Aorta (tissue), 5 donors: ENCODE measurements at places on chromosomes 1 and 21. TPM values are rescaled to one million over a fixed set of nuclear protein-coding genes. Genes with fewer than 3 reads are reported as not detected.

LCA5L gene
- 1.8 TPM for total RNA-seq

NR5A2 gene
- 2.0 TPM for total RNA-seq

DNA sequence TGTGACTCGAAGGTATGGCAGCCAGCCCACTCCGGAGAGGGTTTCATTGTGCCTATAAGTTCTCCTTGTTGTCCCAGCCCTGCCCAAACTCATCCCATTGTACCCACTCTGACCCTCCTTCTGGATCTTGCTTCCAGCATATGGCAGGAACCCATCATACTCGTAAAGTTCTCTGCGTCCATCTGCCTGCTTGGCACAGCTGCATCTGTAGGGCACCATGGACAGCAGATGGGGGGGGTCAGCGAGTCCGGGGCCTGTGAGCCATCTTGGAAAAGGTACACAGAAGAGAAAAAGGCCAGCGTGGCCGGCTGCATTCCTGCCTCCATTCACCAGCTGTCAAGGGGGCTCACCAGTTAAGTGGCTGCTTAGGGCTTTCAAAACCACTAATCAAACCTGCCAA, 94.9 kb upstream of the IGSF21 start:
- no peak for DNase-seq

GRCh38 chr1:92461364-92462097, 25.2 kb downstream of the GFI1 start:
- DNase-seq: no peak

- DNase-seq: peak; percentile 82
Observed at GRCh38 chr1:92755541-92756461, 29.1 kb downstream of the EVI5 start.

GRCh38 chr1:211722277-211723175, 47.1 kb upstream of the NEK2 start:
- no peak for DNase-seq

DNA sequence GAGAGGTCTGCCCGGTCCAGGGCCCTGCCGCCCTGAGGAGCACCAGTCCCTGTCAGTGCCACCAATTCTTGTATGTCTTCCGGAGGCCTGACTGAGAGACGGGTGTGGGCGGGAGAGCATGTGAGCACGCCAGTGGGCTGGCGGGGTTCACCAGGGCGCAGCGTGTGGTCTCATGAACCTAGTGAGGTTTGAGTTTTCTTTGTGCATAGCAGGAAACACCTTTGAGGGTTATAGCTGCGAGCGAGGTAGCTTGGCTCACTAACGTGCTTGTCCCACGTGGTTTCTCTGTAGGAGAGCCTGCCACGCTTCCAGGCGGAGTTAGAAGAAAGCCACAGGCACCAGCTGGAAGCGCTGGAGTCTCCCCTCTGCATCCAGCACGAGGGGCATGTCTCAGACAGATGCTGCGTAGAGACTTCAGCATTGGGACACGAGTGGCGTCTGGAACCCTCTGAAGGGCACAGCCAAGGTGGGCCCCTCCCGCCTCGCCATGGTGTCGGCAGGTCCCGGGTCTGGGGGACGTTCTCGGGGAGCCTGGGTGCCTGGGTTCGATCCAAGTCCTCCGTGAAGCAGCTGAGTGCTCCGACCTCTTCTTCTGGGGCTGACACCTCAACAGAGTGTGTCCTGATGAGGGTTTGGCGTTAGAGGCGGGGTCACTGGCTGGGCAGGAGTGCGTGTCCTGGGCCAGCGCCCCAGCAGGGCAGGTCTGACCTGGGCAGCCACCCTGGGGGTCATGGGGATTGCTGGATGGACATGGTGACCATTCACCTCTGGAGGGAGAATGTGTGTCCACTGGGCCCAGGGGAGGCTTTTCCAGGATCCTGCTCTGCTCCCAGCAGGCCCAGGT, 31.4 kb downstream of the PCNT start:
- DNase-seq: no peak

DNA sequence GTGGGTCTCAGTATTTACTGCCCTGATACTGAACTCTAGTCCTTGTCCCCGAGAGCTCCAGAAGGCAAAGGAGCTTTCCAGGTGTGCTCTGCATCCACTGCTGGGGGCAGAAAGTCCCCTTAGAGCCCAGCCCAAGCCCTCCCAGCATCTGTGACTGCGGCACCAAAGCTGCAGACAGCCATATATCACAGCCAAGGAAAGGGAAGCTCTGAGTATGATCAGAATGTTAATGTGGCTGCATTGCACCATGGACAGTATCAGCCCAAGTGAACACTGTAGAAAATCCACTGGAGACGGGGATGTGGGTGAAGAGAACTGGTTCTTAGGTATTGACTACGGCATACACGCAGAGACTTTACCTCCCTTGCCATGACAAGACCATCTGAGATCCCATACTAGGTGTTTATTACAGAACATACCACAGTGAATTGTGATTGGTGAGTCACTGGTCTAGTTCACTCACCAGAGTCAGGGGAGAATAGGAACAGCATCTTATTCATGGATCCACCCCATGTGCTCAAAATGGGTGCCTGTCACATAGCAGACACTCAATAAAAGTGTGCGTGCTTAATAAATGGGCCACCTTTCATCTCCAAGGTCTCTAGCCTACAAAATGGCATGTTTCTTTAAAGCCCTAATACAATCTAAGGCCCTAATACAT, 170.3 kb downstream of the HHIPL2 start:
- DNase-seq: no peak

RIPPLY3 gene
- total RNA-seq: not detected

KRTAP12-4 gene
- total RNA-seq: not detected

GRCh38 chr1:192951691-192952460, 107.3 kb downstream of the UCHL5 start:
- DNase-seq: no peak

DNA sequence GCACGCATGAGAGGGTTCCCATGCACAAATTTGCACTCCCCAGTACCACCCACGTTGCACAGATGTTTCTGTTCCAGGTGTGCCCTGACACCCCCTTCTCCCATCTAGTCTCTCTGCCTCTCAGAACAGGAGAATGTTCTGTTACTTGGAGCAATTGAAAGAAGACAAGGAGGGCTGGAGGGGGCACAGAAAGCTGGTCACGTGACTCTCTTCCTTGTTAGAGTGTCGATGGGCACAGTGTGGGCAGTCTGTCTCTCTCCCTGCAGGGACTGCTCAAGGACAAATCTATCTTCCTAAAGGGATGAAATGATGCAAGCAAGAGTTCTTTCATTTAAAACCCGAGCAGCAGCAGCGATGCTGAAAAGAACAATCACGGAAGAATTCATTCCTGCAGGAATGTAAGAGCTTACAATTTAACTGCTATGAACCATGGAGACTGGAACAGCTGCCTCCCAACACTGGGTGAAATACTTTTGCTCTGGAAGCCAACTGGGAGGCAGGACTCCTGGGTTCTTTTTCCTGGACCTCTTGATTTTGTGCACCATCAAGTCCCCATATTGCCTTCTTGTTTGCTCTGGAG, 7.3 kb upstream of the KCNA10 start:
- DNase-seq: no peak

WDR64 gene
- not detected for total RNA-seq

GRCh38 chr1:21894034-21894881, 42.9 kb downstream of the HSPG2 start:
- DNase-seq: no peak

GLIS1 gene
- total RNA-seq: 0.81 TPM

CAMK2N1 gene
- 11.5 TPM for total RNA-seq

DNA sequence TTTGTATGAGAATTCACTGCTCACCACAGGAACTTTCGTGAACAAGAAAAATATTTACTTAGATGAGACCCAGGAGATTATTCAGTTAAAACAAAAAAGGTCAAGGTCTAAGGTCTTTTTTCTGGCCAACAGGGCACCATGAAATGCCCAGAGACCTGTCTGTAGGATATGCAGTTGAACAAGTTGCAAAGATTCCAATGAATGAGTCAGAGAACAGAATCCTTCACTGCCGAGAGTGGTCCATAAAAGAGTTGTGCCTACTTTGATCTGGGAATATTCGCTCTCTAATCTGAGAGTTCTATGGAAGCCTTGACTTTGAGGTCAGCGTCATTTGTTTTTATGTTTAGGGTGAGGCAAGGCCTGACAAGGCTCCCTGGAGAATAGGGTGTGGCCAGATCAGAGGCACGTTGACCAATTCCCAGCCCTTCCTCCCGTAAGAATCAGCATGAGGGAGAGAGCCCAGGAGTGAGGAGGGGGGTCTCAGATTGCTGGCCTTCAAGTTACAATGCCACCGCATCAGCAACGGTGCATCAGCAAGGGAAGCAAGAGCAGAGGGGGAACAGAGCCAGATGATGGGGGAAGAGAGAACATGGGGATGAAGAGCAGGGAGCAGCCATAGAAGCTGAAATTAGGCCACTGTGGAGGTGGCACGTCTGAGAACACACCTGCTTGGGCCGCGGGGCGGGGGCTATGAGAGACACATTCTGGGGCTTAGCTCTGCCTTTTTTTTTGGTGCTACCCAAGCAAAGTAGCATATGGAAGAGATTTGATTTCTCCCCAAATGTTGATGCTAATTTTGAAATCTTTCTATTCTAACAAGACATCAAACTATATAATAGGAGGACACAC, 206.4 kb upstream of the RAB4A start:
- DNase-seq: no peak

- DNase-seq: no peak
Observed at GRCh38 chr1:98398092-98398491, 263.4 kb upstream of the SNX7 start.

F5 gene
- total RNA-seq: 0.48 TPM

NKAIN1 gene
- total RNA-seq: not detected

- peak; percentile 51 for DNase-seq
Observed at GRCh38 chr21:45034556-45035476, 39.6 kb upstream of the ADARB1 start.

DNA sequence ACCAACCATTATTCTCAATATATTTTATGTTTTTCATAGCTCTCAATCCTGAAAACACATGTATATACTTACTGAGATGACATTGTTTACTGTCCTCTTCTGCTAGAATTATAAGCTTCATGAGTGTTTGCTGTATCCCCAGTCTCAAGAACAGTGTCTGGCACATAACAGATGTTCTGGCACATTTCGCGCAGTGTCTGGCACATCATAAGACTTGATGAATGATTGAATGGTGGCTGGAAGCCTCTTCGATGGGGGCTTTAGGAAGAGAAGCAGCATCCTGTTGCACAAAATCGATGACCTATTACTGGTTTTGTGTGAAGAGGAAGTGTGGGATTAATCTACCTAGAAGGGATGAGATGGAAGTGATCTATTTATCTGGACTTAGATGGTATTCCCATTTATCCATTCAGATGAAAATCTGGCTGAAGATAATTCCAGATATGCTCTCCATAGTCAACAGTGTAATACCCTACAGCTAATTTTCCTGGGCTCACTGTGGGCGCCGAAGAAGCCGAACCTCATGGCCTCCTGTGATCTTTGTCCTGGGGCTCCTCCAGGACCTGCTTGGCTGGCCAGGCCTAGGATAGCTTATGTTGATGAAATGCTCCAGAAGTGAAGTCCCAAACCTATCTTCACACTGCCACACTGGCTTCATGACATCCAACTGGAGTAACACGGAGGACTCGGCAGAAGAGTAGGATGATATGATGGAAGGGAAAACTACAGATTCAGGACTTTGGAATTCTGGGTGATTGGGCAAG, 26.5 kb downstream of the CD34 start:
- no peak for DNase-seq

FMO3 gene
- 3.7 TPM for total RNA-seq

SPRR2A gene
- total RNA-seq: not detected

DNA sequence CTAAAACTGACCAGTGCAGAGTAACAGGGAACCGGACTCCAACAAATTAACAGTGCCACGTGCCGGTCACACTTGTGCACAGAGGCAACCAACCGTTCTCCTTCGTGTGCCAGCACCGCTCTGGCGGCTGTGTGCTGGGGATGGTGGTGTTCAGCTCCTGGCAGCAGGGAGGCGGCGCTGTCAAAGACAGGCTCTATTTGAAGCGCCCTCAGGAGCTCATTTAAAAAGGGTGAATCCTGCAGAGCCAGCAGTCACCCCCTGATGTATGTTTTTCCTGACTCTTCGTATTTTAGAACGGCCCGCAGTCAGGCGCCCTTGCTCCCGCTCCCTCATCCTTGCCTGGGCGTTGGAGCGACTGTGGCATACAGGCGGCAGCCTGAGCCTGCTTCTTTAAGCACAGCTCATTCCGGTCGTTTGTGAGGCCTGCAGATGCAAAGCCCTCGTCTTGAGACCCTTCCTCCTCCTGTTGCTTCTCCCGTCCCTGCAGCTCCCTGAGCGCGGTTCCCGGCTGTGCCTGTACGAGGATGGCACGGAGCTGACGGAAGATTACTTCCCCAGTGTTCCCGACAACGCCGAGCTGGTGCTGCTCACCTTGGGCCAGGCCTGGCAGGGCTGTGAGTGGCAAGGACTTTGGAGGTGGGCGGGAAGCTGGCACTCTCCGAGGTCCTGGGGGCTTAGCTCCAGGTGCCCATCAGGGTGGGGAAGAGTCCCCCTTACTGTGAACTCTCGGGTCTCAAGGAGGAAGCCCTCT, 1.1 kb downstream of the DFFB start:
- peak; percentile 49 for DNase-seq

DNA sequence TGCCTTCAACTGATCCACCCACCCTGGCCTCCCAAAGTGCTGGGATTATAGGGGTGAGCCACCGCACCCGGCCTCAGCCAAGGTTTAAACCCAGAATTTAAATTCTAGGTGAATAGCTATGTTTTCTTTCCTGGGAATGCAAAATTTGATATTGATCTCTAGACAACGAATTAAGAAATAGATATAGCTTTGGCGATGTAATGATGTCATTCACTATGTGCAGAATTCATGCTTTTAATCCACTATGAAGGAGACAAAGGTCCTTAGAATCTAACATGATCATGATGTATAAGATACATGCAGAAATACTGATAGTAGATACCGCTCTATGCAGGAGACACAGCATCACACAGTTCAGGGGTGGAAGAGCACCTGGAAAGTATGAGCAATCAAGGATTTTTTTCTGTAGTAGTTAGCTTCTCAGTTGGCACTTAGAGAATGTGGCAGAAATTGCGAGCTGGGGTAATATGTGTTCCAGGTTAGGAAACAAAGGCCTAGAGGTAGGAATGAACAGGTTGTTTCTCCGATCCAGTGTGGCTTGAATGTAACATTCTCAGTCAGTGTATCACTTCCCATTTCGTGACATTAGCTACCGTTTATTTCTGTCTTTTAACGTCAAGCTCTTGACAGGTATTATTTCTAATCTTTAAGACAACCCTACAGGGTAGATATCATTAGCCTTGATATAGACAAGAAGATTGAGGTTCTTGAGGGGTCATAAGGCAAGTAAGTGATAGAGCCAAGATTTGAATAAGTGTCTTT, 3.0 kb upstream of the CEP350 start:
- DNase-seq: no peak

- no peak for DNase-seq
Observed at GRCh38 chr1:75632350-75632949, 21.5 kb upstream of the SLC44A5 start.
